Activated naive CD4-positive, alpha-beta T cell treated with anti-CD3 and anti-CD28 coated beads for 36 hours (primary cell): ENCODE measurements at places on chromosomes 2 and 18. TPM values are rescaled to one million over a fixed set of nuclear protein-coding genes. Genes with fewer than 3 reads are reported as not detected.
A peak's percentile ranks its signal among the peaks of the same experiment; 100 is the strongest.

- H3K27me3 ChIP-seq, result no peaks in the 10 kb centered on the region
- no peaks in the 10 kb centered on the region for H3K4me1 ChIP-seq
- no peak for DNase-seq
- no peak overlapping the region for H3K4me3 ChIP-seq
These were observed 398.2 kb upstream of the MYT1L start for GRCh38 chr2:2729246-2729645.

- no peaks in the 10 kb centered on the region for H3K27me3 ChIP-seq
- no peak overlapping the region for H3K4me3 ChIP-seq
- no peaks in the 10 kb centered on the region for H3K4me1 ChIP-seq
- no peaks in the 10 kb centered on the region for H3K36me3 ChIP-seq
These were observed 393.5 kb downstream of the RAD51AP2 start for GRCh38 chr2:17124575-17125318.

Gene MRO
- not detected for total RNA-seq

GRCh38 chr2:177234267-177234666 is 21.7 kb downstream of the HNRNPA3 start:
- no peak overlapping the region for H3K4me3 ChIP-seq
- H3K36me3 ChIP-seq, result peaks cover 52% of the 10 kb centered on the region
- no peak for DNase-seq
- no peaks in the 10 kb centered on the region for H3K27me3 ChIP-seq

GRCh38 chr18:79399275-79400081 is 3.7 kb downstream of the NFATC1 start:
- H3K27me3 ChIP-seq, result no peaks in the 10 kb centered on the region
- peak overlapping the region; percentile 89 for H3K27ac ChIP-seq

DNA sequence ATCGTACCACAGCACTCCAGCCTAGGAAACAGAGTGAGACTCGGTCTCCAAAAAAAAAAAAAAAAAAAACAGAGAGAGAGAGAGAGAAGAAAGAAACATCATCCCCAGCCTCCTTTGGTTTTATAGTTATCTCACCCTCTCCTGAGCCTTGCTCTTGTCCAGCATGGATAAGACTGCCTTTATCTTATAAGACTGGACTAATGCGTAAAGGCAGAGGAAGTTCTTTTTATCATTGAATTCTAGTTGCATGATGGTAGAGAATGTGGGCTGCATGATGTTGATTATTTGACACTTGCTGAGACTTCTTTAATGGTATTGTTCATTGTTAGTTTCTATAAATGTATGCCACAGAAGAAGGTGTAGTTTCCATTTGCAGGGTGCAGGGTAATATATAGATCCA is 124.4 kb downstream of the ZBTB7C start:
- H3K27me3 ChIP-seq, result peaks cover 10% of the 10 kb centered on the region
- H3K4me3 ChIP-seq, result no peak overlapping the region
- H3K4me1 ChIP-seq, result no peaks in the 10 kb centered on the region
- DNase-seq, result no peak

- no peak for DNase-seq
- peaks cover 12% of the 10 kb centered on the region for H3K27me3 ChIP-seq
- peaks cover 3% of the 10 kb centered on the region for H3K4me1 ChIP-seq
- H3K36me3 ChIP-seq, result no peaks in the 10 kb centered on the region
These were observed 92.7 kb downstream of the COPS8 start for GRCh38 chr2:237178396-237178795.

DNA sequence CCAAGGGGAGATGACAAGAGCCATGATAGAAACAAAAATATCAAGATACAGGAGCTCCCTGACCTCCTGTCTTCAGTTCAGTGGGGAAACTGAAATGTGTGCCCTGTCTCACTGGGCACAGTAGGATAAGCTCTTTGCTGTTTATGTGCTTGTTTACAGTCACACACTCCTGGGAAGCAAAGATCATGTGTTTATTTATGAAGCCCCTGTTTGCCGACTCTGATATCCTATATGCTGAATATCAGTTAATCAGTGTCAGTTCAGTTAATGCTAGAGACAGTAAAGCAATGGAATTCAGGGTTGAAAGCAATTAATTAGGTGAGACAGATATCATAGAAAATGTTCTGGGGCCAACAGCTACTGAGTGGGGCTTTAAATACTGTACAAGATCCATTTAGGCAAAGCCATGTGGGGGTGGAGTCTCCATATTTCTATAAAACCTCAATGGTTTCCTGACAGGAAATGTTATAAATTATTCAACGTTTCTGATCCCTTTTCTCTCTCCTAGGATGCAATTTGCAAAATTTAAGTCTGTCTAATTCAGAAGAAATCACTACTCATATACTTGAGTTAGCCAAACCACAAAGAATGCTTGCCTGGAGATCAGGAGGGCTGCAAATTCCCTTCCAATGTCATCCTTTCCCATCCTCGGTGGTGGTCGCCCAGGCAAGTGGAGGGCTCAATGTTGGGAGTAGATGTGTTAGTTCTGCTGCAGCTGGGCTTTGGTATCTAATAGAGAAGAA is 551.3 kb downstream of the CMPK2 start:
- H3K27me3 ChIP-seq, result peaks cover 2% of the 10 kb centered on the region
- H3K27ac ChIP-seq, result no peak overlapping the region
- H3K4me3 ChIP-seq, result no peak overlapping the region
- no peak for DNase-seq
- H3K36me3 ChIP-seq, result no peaks in the 10 kb centered on the region
